ENCODE measurements at places on chromosomes 2 and 18. TPM values are rescaled to one million over a fixed set of nuclear protein-coding genes. Genes with fewer than 3 reads are reported as not detected.
A peak's percentile ranks its signal among the peaks of the same experiment; 100 is the strongest.

GRCh38 chr2:140057928-140058327, 1277.7 kb upstream of the NXPH2 start:
- no peak for DNase-seq

DNA sequence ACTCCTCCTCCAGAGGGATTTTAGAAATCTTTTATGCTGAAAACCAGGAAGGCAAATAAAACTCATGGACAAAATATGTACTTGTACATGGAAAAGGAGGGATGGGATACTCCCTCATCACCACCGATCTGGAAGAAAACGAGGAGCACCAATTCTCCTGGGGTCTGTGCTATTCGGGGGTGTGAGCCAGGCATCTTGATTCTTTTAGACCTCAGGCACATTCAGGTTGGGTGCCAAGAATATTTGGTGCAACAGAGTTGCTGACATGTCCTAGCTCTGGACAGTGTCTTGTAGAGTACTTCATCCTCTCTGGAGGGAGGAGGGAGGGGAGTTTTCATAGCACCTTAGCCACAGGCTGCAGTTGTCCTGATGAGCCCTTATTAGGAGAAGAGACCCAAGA, 163.0 kb downstream of the PRKCE start:
- no peak for DNase-seq

- peak; percentile 37 for DNase-seq
Measured at GRCh38 chr2:66805016-66805865, 370.3 kb downstream of the MEIS1 start.

DNA sequence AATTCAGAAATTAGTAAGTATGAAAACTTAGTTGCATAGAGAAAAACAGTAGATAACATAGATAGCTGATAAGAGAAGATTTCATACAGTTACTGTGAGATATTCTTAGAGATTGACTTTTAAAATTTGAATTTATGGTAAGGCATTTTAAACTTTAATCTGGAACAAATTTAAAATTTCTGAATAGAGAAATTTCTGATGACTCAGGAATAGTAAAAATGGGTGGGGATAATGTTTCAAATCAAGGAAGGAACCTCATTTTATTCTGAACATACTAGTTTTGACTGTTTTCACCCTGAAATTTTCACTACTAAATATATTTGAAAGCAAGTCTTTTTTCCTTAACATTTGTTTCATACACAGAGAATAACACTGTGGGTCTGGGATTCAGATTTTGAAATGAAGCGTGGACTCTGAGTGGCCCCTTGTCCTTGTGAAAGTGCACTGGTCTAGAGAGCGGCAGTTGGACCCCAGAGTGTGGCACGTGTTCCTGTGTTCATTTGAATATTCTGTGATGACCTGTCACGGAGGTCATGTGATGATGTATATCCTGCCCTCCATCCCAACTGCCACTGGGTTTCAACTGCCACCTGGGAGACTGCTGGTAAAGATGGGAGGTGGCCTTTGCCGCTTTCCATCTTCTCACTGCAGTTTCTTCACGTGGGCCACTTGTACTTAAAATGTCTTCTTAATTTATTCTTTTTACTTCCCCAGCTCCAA, 38.5 kb upstream of the RAB6D start:
- no peak for DNase-seq

DNA sequence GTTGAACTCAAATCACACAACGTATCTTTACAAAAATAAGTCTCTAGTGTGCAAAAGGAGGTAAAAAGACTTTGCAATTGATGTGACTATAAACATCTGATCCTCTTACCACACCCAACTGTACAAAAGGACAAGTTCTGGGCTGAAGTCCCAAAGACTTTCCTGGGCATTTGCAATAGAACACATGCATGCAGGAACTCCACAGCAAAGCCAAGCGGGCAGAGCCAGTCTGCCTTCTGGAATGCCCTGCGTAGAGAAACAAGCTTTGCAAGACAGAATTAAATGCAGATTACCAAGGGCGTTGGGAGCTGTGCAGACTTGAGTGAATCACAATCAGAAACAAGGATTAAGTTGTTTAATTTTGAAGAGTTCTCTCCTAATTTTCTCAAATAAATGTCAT, 208.4 kb upstream of the ZNF521 start:
- DNase-seq, result no peak

GRCh38 chr18:35376393-35376741, 770 bp downstream of the ZNF396 start:
- no peak for DNase-seq

GRCh38 chr2:239012936-239013677, 165.2 kb downstream of the TWIST2 start:
- DNase-seq, result no peak

GRCh38 chr2:37682473-37682872, 11.0 kb upstream of the CDC42EP3 start:
- DNase-seq, result no peak

- DNase-seq, result peak; percentile 20
Measured at GRCh38 chr2:105468582-105469042, 69.8 kb upstream of the FHL2 start.

GRCh38 chr2:182682210-182682609, 33.8 kb upstream of the DNAJC10 start:
- DNase-seq, result no peak

DNA sequence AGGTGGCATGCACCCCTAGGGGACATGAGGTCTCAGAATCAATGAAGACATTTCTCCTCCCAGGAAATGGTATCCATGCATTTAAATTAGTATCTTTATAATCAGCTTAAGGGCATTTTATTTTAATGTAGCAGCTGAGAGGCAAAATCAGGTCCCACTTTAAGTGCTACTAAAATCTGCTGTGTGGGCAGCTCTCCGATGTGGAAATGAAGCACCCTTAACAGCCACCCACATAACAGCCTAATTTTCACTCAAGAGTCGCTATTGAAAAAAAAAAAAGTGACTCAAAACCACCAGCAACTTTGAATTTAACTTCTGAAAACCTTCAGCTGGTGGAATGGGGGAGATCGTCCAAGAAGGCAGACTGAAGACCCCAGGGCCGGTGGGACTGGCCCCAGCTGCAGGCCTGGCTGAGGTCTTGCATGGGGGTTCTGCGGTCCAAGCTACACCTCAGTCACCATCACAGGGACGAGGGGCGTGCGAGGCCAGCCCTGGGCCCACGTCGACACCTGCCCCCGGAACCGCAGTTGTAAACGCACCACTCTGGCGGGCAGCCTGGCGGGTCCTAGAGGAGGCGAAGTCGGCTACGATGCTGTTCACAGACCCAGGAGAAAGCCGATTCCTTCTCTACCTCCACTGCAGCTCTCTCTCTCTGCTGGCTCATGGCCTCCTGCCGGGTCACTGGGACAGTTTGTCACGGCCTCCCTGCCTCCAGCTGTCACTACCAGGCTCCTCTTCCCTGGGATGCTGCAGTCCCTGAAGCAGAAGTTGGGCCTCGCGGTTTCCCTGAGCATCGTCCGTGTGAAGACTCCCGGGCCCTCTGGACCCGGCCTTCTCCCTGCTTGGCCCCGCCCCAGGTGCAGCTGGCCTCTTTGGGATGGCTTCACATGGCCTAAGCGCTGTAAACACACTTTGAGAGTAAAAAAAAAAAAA, 111.9 kb downstream of the KCNF1 start:
- no peak for DNase-seq

DNA sequence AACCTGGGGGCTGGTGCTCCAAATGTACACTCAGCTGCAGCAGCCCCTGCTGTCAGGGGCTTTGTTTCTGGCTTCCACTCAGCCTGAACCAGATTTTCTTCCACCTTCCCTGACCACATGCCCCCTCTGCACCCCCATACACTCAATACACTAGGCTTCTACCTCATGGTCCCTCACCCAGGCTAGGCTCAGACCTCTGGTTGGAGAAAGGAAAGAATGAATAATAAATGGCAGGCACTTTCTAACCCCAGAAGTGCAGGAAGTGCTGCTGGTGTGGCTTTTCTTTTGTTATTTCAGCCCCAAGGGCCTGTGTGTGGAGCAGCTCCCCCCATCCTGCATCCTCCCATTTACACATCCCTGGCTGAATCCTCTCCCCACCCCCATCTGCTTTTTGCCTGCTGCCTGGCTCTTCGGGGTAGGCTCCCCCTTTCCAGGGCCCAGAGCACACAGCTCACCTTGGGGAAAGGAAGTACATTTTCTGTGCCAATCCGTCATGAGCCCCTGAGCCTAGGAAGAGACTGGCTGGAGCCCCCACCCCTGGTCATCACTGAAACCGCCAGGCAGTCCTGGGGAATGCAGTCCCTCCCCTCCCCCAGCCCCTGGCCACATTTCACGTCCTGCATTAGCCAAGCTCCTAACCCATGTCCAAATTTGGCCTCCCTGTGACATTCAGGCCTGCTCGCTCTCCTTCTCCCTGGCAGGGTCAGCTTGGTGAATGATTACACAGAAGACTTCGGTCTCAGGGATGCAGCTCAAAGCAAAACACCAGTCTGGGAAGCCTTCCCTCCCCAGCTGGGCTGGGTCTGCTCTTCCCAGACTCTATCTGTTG, 2.6 kb downstream of the DYSF start:
- peak; percentile 67 for DNase-seq

GRCh38 chr2:224591220-224591619, 6.1 kb upstream of the CUL3 start:
- no peak for DNase-seq

GRCh38 chr2:51068237-51068636, 36.3 kb upstream of the NRXN1 start:
- DNase-seq, result no peak

GRCh38 chr2:118059919-118060478, 28.3 kb upstream of the INSIG2 start:
- peak; percentile 88 for DNase-seq

- DNase-seq, result peak; percentile 26
Measured at GRCh38 chr2:96527286-96528005, 9.1 kb upstream of the ARID5A start.

GRCh38 chr2:57728691-57729090, 317.9 kb upstream of the VRK2 start:
- DNase-seq, result no peak

- DNase-seq, result no peak
Measured at GRCh38 chr2:96870626-96871255, 861 bp upstream of the SEMA4C start.

GRCh38 chr2:105249181-105249580, 7.6 kb downstream of the GPR45 start:
- DNase-seq, result peak; percentile 9

GRCh38 chr18:985212-985661, 80.6 kb downstream of the ADCYAP1 start:
- DNase-seq, result peak; percentile 9

- DNase-seq, result no peak
Measured at GRCh38 chr2:226669249-226669648, 130.4 kb downstream of the IRS1 start.

DNA sequence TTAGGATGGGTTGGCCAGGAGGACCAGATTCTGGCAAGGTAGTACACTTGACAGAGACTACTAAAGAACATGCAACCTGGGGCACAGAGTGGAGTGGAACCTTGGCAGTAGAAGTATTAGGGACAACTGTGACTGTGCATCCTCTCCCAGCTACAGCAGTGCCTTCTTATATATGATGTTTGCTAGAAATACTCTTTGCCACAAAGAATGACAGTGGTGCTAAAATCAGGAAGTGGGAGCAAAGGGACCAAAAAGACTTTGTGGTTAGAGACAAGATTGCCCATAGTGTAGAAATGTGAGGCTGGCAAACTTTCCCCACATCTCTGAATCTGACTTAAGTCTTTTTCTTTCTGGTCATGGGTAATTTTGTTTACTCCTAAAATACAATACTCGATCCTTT, 9.4 kb upstream of the SLC38A11 start:
- peak; percentile 63 for DNase-seq

- peak; percentile 15 for DNase-seq
Measured at GRCh38 chr2:65129286-65129825, 550 bp downstream of the RAB1A start.

DNA sequence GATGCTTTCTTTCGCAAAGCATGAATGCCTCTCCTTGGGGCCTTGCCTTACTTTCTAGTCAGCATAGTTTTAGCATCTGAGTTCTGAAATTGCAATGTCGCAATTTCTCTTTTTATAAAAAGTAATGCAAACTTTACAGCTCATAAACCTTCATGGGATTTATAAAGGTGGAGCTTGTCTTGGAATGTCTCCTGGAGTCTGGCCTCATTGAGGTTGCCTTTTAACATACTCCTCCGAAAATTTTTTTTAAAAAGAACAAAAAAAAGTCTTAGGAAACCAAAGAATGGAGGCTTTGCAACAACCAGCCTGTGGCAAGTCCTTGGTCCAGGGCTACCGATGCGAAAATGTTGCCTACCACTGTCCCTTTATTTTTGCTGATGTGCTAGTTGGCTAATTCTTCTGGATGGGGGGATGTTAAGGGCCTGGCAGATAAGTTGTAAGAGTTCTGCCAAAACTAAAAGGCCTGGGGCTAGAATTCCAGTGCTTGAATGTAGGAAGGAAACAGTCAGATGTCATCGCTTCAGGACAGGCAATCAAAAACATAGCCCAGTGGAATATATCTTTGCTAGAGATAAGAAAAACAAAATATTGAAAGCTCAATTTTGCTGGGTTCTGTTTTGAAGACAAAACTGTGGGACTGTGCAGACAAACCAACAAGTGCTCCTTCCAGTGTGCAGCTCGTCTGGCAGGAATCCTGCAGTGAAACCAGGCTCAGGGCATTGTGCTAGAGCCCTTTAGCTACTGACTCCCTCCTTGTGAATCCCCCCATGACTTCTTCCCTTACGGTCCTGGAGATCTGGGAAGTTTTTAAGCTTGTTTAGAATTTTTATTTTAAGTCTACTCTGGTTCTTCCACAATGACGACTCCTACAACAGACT, 213.0 kb downstream of the PIEZO2 start:
- DNase-seq, result peak; percentile 93

GRCh38 chr2:199228887-199229819, 228.6 kb downstream of the SATB2 start:
- peak; percentile 98 for DNase-seq

- DNase-seq, result no peak
Measured at GRCh38 chr2:46979571-46979979, 64.0 kb upstream of the MCFD2 start.

DNA sequence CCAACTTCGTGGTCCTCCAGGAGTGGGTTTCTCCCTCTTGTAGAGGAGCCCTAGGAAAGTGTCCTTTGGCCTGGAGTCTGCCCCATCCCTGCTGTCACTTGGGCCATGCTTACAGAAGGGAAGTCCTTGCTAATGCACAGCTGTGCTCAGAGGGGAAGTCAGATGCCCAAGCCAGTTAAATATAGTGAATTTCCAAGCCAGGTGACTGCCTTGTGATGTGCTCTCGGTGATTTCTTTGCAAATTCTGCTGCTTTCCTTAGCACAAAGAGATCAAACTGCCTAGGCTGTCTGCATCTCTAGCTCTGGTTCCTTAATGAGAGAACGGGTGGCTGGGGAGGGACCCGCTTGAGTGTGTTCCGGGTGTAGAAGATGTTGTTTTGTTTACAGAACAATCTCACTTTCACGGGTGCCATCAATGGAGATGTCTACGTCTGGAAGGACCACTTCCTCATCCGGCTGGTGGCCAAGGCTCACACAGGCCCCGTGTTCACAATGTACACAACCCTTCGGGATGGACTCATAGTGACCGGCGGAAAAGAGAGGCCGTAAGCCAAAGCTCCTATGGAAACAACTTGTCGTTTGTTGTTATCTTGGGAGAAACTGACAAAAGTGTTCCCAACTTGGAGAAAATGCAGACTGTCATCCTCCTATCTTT, 91.4 kb downstream of the RTN4 start:
- no peak for DNase-seq

The MRPS9 gene
- 21.2 TPM for total RNA-seq

The PRSS56 gene
- not detected for total RNA-seq

The EFHD1 gene
- total RNA-seq, result 1.7 TPM

The KYNU gene
- total RNA-seq, result 11.3 TPM

The OXER1 gene
- not detected for total RNA-seq

The FABP1 gene
- not detected for total RNA-seq

The MSGN1 gene
- total RNA-seq, result not detected

The CAPN14 gene
- total RNA-seq, result 1.0 TPM

The TCF23 gene
- not detected for total RNA-seq

The GULP1 gene
- 126 TPM for total RNA-seq

The RDH14 gene
- 27.0 TPM for total RNA-seq

The STPG4 gene
- not detected for total RNA-seq

The ATOH8 gene
- total RNA-seq, result 43.0 TPM

The GKN1 gene
- not detected for total RNA-seq
